Activated naive CD4-positive, alpha-beta T cell (primary cell): ENCODE measurements at places on chromosomes 6 and 20.

DNA sequence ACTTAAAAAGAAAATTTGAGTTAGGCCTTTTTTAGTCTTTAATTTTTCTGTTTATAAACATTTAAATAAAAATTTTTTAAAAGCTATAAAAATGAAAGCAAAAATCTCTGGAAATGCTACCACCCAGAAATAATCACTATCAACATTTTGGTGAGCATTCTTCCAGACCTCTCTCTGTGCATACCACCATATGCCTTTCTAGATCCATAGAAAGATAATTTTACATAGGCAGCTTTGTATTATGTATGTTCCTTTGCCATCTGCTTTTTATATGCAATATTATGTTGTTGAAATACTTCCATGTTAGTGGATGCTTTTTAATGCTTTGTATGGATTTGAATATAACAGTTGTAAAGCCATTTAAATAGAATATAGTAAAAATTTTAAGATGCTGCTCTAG, 496.7 kb upstream of the HTR1E start:
- no peak for DNase-seq

DNA sequence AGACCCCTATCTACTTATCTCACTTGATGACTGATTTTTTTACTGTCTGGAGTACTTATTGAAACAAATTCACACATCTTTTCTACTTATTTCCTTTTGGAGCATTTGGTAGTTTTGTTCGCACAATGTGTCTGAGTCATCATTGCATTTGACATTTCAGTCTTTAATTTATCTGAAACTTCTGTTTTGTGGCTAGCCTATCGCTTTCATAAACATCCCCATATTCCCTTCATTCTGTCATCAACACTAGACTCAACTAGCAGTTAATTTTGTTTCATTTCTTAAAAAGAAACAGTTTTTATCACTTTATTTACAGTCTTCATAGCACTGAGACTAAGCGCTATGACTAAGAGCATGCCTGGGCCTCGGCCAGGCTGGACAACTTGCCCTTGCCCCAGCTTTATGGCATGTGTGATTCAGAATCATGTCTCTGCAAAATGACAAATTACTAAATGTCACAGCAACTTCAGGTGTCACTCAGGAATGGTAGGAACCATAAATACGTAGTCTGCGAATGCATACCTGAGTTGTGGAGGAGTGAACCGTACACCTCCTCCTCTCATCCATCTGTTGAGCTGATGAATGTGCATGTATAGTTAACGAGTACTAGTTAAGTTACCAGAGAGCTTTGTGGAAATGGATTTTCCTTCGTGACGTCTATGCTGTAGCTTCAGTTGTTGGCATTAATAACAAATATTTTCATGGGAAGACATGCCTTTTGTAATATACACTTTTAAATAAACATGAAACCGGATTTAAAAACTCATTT, 16.2 kb downstream of the L3MBTL3 start:
- DNase-seq = no peak

- DNase-seq = no peak
Measured at GRCh38 chr20:53048387-53048786, 76.2 kb downstream of the TSHZ2 start.

DNA sequence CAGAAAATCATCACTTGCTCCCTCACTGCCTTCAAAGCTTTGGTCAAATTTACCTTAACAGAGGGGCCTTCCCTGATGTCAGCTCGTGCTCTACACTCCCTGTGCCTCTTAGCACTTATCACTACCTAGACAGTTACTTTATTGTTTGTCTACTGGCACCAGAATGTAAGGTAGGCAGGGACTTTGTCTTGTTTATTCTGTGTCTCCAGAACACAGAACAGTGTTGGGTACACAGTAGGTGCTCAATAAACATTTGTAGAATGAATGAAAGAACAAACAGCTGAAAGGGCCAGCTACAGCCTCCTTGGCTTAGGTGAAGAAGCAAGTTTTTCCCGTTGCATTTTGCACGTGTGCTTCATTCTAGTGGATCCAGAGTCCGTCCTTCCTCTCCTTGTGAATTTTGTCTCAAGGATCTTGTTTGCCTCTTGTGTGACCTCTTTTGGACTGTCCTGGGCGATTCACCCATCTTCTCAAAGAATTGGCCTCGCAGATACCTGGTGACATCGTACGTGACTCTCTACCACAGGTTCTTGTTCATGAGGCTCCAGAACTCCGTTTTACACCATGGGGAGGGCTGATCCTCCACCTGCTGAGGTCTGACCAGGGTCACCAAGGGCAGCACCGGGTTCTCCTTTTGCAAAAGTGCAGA, 84.2 kb upstream of the ARMC2 start:
- no peak for DNase-seq

- DNase-seq = no peak
Measured at GRCh38 chr6:53947780-53948179, 153.0 kb downstream of the LRRC1 start.
